SK-MEL-5 (cell line): ENCODE measurements at places on chromosomes 4 and X. TPM values are rescaled to one million over a fixed set of nuclear protein-coding genes. Genes with fewer than 3 reads are reported as not detected.

DNA sequence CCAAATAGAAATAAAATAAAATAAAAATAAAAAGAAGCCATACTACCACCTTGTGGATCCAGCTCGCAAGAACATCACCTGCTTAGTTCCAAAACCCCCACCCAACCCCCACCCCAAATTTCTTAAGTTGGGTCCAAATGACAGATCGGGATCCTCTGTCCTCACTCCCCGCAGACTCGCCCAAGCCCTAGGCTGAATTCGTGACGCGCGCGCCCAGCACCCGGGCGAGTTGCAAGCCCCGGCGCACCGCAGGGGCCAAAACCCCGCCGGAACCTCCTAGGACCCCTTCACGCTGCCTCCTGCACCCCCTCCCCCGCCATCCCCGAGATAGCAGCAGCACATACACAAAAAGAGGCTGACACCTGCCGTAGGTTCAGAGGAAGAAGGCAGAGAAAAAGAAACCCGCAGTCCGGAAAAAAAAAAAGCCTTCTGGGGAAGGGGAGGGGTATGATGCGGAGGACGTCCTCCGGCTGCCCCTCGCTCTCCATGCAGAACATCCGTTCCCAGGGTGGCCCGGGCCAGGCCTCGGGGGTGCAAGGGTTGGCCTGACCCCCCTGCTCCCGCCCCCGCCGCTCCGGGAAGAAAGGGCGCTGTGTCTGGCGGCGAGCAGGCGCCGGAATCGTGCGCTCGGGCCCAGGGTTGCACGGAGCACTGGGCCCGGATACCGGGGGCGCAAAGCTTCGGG lies 2.6 kb downstream of the NLGN4X start:
- DNase-seq, result no peak

DNA sequence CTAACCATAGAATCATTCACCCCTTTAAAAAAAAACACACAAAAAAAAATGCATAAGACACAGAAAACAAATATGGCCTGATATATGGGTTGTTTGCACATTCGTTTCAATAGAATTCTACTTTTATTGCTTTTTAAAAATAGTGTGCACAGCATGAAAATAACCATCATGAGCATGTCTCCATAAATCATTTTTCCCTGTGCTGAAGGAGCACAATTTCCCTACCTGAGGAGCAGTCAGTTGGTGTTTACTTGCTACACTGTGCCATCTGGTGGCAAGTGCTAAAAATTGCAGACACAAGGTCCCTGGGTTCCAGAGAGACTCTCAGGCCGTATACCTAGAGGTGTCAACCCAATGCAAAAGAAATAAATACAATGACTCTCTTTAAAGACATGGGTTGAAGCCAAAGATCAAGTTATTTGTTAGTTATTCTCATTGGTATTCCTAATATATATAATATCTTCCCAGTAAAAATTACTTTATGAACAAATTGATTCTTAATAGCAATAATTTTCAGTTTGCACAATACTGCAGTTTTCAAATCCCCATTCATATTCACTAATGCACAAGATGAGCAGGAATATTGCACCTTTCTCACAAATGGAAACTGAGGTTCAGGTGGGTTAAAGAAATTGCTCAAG lies 551.4 kb downstream of the IQCM start:
- peak; percentile 70 for DNase-seq

GABRB1 gene
- not detected in 2 replicates for total RNA-seq

DNA sequence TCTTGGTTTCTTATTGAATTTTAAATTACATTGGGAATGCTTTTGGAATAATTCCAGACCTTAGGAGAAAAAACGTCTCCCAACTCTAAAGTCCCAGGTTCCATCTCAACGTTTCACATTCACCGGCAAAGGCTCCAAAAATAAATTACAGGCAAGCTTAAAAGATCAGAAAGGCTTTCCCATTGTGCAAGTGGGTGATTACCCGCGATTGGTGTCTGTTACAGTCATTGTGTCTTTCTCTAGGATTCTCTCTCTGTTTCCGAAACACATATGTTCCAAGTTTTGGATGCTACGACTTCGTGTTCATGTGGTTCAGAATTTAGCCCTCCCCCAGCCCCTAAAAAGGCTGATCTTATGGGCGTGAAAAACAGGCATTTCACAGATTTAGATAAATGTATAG lies 41.8 kb downstream of the PALLD start:
- DNase-seq, result no peak

F11 gene
- total RNA-seq, result not detected in 2 replicates

DNA sequence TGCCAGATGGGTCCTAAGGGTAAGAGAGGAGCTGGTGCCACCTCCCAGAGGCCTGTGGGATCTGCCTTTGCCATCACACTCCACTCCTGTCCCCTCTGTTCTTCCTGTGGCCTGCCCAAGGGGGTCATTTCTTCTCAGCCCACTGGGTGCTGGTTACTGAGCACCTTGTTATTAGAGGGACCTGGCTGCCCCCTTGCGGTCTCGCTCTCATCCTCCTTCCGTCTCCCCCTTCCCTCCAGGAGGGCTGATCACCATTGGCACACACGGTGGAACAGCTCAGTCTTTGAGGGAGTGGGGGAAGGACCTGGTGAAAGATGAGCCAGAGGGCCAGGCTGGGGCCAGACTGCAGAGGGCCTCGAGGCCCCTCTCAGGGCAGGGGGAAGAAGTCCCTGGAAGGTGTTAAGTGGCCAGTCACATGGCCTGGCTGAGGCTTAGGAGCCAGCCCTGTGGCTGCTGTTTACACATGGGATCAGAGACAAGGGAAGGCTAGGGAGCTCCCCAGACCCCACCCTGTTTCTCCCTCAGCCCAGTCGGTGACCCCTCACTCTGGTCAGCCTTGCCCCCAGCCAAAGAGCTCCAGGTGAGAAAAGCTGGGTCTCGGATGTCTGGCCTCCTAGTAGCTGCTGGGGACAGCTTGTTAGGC lies 68.1 kb downstream of the MTMR1 start:
- DNase-seq, result no peak

- DNase-seq, result no peak
Measured at GRCh38 chr4:123848606-123849005, 452.0 kb downstream of the SPRY1 start.

- DNase-seq, result no peak
Measured at GRCh38 chr4:182504463-182504862, 261.3 kb downstream of the TENM3 start.

ALPK1 gene
- total RNA-seq, result 9.6 and 10.0 TPM in 2 replicates

- DNase-seq, result no peak
Measured at GRCh38 chrX:72062916-72063315, 68.8 kb downstream of the RTL5 start.

OPRPN gene
- not detected in 2 replicates for total RNA-seq

ZNF185 gene
- 0.56 and 0.92 TPM in 2 replicates for total RNA-seq

GRCh38 chr4:20249333-20249732 lies 2.4 kb upstream of the SLIT2 start:
- DNase-seq, result peak; percentile 55

DNA sequence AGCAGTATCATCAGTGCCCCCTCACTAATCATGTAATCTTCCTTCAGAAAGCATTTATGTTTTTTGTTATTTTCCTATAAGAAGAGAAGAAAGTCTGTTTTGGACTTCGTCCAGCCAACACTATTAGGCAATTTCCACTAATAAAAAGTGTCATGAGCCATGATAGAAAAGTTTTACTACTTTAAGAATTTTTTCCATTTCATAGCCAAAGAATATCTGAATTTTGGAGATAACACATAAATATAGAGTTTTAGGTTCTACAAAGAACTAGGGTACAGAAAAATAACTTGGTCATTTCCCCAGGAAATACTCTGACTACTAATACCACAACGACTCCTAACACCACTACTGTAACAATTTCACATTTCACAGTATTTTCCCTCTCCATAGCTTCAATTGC lies 41.8 kb upstream of the VEGFC start:
- DNase-seq, result no peak

DNA sequence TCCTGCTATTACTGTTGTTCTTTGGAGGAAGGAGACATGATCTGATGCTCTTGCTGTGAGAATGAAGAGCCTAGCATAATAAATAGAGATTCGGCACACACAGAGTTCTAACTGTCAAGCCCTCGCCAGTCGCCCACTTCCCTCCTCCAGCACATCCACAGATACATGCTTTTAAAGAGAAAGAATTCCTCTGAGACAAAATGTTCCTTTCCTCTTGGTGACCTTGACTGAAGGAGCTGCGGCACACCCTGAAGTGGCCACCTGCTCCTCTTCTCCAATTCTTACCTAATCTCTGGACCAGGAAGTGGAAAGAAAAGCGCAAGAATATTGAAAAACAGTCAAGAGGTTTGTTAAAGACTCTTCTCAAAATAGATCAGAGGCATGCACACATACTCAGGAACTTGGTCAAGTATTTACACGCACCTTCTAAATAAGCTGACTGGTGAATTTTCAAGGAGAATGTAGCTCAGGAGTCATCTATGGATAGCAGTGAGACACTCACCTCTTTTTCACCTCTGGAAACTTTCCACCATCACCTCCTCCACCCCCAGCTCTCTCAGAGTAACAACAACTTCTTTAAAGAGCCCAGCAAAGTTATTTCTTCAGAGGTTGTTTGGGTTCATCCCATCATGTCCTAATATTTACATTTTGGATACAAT lies 95.4 kb downstream of the PARM1 start:
- no peak for DNase-seq

PAGE2 gene
- not detected in 2 replicates for total RNA-seq

- no peak for DNase-seq
Measured at GRCh38 chrX:116873671-116874070, 410.9 kb upstream of the CT83 start.

- no peak for DNase-seq
Measured at GRCh38 chr4:135207531-135207930, 1005.9 kb upstream of the PABPC4L start.

SRPK3 gene
- total RNA-seq, result 0.05 TPM in 1 of 2 replicates, not detected in the other

GRCh38 chr4:110124711-110125110 lies 73.7 kb downstream of the ELOVL6 start:
- no peak for DNase-seq

DNA sequence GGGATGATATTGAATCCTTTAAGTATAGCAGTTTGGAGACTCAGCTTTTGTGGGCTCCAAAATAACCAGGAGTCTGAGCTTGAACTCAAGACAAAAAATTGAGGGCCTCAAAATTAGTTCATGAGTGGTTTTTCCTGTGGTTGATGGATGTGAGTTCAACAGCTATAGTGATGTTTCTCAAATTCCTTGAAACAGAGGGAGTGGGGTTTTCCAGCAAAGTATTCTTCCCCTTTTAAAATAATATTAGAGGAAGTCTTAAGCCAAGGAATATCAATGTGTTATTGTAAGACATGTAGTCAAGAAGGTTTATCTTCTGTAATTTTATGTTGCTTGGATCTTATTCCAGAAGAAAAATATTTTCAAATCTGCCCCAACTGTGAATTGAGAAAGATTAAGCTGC lies 10.6 kb downstream of the OTC start:
- DNase-seq, result no peak

RHOXF2B gene
- not detected in 2 replicates for total RNA-seq

DNA sequence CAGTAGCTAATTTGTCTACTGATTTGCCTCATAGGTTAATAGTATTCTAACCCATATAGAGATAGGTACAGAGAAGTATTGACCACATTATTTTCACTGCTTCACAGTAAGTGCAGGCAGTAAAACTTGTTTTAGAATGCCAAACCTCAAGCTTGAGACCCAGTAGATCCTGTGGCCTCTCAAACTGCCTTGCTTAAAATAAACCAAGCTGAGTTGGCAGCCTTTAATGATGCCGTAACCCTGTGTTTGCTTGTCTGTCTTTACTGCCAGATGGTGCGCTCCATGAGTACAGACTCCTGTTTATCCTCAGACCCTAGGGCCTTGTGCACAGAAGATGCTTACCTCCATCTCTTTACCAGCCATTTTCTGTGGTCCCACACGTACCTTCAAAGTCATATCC lies 50.8 kb downstream of the ANXA3 start:
- no peak for DNase-seq

DNA sequence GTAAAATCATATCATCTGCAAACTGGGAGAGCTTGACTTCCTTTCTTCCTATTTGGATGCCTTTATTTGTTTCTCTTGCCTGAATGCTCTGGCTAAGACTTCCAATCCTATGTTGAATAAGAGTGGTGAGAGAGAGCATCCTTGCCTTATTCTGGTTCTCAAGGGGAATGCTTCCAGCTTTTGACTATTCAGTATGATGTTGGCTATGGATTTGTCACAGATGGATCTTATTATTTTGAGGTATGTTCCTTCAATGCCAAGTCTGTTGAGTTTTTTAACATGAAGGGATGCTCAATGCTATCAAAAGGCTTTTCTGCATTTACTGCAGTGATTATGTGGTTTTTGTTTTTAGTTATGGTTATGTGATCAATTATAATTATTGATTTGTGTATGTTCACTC lies 2144.6 kb upstream of the TENM3 start:
- DNase-seq, result no peak

- peak; percentile 57 for DNase-seq
Measured at GRCh38 chrX:133698298-133698697, 283.0 kb upstream of the GPC4 start.

- DNase-seq, result no peak
Measured at GRCh38 chr4:131488772-131489171, 1660.3 kb upstream of the PCDH10 start.

DNA sequence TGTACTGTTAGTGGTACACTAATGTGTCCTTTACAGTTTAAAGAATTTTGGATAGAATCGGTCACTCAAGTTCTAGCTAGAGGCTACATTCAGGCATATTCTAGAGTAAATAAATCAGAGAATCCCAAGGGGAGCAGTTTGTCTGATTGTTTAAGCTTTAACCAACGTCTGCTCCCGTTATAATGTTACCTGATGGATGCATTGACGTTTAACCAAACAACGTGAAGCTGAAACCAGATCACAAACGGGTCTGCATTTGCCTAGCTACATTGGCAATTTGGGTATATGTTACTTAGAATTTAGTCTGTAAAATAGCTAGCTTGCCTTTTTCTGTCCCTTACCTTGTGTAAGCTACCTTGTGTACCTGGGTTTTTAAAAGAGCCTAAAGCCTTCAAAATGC lies 1.6 kb downstream of the PI4K2B start:
- no peak for DNase-seq

SASH3 gene
- total RNA-seq, result not detected in 2 replicates

DNA sequence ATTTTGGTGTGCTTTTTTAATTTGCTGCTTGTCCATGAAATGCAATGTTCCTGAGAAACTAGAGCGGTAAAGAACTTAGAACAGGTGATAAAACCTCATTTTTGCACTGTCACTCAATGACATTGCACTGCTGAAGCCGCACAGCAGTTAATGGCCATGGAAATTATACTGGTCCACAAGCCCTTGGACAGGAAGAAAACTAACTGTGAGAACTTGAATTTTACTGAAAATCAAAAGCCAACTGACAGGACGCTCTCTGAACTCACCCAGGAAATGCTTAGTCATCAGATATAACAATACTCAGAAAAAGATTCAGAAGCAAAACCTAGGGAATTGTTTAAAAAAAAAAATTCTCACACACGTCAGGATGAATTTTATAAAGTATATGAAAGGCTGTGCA lies 246.4 kb upstream of the SLC7A11 start:
- DNase-seq, result no peak

DNA sequence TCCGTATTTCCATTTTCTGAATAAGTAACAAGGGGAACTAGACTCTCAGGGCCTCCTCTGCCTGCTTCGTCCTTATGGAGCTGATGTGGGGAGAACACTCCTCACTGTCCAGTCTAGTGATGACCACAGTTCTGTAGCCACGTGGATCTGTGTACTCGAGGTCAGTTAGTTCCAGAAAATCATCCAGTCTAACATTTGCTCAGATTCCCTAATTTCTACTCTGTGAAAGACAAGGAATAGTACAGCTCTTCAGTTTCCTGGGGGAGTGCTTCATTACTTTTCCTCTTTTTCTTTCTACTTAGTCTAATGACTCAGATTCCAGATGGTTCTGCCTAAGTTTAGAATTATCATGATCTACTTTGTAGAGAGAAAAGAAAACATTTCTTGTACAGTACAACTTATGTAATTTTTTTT lies 82.6 kb downstream of the SORBS2 start:
- no peak for DNase-seq

- no peak for DNase-seq
Measured at GRCh38 chrX:133660281-133660680, 245.0 kb upstream of the GPC4 start.
